Activated T-helper 2 cell treated with anti-CD3 and anti-CD28 coated beads, Interferon-gamma antibody, Interleukin-2, Interleukin-4, amounts not matched to agents 10 μg/mL and 5 μg/mL and 100 μg/mL, durations not matched to agents 14 hours and 24 hours and 36 hours (primary cell): ENCODE measurements at places on chromosomes 6 and 20. TPM values are rescaled to one million over a fixed set of nuclear protein-coding genes. Genes with fewer than 3 reads are reported as not detected.

Gene PEX3
- 21.4 and 23.6 TPM in 2 replicates for total RNA-seq

GRCh38 chr6:125163811-125164210, 10.2 kb downstream of the TPD52L1 start:
- DNase-seq: no peak

DNA sequence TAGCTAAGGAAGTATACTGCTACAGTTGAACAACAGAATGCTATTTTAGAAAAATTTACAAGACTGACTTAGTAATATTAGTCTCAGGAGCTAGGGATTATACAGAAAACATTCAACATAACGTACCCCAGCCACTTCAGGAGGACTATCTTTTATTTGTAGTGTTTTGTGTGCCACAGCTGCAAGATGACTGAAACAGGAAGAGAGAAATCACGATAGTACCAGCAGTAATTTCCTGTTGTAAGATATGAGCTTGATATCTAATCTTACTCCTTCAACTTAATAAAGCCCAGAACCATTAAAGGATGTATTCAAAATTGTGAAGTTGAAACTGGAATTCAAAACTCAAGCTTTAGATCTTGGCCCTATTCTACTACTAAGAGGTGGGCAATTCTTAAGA, 42.1 kb downstream of the SLC35A1 start:
- DNase-seq: no peak

DNA sequence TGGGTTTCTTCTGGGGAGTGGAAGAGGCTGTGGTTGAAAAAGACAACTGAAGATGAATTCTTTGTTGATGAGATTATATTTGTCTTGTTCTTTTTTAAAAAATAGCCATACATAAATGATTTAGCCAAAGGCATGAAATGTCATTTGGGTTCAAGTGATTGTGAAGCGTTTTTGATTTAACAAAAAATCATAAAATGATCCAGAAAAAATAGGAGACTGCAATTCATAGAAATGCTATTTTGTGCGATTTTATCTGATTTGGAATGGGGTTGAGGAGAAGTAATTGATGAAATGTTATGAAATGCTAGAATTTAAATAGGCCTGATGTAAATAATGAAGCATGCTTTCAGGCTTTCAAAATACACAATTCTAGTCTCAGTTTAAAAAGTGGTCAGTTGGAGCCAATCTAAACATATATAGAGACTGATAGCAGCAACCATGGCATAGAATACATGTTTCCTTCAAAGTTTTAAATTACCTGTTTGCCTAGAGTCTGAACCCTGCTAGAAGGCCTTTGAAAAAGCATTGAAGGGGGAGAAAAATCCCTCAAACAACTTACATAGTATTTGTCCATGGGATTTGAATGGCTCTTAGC, 21.8 kb downstream of the PFDN4 start:
- DNase-seq: no peak

DNA sequence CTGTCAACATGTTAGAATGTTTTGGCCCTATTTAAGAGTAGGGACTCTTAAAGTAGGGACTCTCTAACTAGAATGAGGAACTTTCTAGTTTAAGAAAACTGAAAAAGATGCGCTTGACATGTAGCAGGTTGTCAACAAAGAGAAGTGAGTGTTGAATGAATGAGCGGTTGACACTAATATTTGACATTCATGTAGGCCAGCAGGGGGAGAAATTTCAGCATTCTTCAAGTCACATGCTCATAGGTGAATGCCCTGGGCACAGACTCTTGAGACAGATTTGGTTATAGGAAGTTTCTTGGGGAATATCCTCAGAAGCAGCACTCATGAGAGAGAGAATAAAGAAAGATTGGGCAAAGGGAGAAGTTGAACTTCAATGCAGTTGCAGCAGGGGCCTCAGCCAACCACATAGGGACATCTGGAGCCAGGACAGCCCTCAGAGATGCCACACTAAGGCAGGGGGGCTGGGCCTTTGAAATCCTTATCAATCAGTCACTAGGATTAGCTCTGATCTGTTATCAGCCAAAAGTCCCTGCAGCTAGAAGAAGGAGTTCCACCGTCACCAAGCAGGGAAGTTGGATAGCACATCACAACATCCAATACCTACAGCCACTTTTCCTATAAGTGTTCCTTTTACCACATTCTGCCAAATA, 145.1 kb upstream of the FKBP1C start:
- DNase-seq: no peak

Gene C6orf132
- 0.09 and 0.23 TPM in 2 replicates for total RNA-seq

GRCh38 chr20:9884061-9884460, 45.2 kb upstream of the PAK5 start:
- no peak for DNase-seq

Gene PDSS2
- 13.0 and 14.4 TPM in 2 replicates for total RNA-seq

DNA sequence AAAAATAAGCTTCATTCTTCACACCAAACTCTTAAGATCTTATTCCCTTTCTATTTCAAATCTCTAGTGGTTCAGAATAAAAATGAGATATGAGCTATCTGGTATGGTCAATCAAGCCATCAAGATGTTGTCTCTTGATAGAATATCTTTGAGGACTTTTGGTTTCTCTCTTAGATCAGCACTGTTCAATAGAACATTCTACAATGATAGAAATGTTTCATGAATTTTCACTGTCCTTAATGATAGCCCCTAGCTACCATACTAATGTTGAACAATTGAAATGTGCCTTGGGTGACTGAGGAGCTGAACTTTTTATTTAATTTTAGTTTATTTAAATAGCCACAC, 24.1 kb upstream of the HINT3 start:
- no peak for DNase-seq

GRCh38 chr6:95805699-95806098, 210.1 kb upstream of the FUT9 start:
- no peak for DNase-seq

GRCh38 chr6:29917857-29918256, 24.5 kb upstream of the HLA-A start:
- no peak for DNase-seq

GRCh38 chr6:38459291-38459690, 180.4 kb downstream of the BTBD9 start:
- DNase-seq: no peak

DNA sequence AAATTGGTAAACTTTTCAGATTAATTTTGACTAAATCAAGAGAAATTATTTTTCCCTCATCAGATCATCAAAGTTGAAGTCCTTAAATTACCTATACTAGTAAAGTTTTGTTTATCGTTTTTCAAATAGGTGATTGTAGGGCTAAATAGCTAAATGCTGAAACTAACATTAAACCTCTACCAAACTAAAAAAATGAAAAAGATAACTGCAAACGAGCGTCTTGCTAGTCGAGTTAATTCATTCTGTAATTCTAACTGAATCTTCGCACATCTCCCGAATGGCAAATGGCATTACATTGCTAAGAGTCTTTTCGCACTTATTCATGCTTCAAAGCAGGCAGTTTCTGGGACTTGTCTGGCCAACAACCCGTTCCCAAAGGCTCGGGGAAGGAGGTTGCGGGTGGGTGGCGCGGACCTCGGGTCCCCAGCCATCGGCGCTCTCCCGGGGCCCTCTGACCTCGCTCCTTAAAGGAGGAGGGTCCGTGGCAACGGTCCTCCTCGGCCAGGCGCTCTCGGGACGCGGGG, 43.8 kb downstream of the POPDC3 start:
- DNase-seq: no peak

Gene RBPJL
- total RNA-seq: not detected in 2 replicates

Gene C20orf202
- not detected in 2 replicates for total RNA-seq

- no peak for DNase-seq
Observed at GRCh38 chr6:17679726-17680125, 27.0 kb downstream of the NUP153 start.
